Suppressor macrophage treated with lipopolysaccharide for 1 hour (primary cell): ENCODE measurements at places on chromosomes 12 and 14.

DNA sequence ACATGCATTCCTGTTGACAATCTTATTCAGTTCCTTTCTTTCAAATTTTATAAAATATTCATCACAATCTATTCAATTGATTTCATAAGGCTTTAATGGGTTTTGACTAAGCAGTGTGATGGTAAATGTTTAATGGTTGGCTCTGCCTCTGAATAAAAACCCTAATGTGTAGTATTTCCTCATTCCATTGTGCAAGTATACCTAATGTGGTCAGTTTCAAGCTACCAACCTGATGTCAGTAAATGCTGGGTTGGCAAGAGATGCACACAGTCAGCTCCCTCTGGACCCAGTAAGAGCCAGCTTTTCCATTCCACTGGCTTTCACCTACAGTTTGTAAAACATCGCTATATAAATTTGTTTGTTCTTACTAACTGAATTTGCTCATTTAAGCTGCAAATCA, 53.9 kb downstream of the METTL25 start:
- DNase-seq = no peak

- no peak for DNase-seq
These were observed 181.4 kb downstream of the SYT1 start for GRCh38 chr12:79046021-79046420.

- no peak for DNase-seq
These were observed 234.5 kb upstream of the PLXNC1 start for GRCh38 chr12:93913845-93914244.

DNA sequence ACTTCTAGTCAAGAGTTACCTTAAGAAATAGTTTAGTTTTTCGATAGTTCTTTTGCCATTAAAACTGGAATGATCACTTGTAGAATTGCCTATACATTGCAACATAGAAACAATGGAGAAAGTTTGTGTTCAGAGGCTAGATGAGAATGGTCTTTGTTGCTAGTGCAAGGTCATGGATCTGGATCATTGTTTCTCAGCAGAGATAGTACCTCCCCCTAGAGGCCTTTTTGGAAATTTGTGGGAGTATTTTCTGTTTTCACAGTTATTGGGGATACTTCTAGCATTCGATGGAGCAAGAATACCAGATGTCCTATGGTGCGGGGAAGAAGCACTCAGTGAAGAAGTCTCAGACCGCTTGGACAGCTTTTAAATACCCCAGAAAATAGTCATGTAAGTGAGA, 138.8 kb upstream of the HMGA2 start:
- DNase-seq = peak; percentile 50

DNA sequence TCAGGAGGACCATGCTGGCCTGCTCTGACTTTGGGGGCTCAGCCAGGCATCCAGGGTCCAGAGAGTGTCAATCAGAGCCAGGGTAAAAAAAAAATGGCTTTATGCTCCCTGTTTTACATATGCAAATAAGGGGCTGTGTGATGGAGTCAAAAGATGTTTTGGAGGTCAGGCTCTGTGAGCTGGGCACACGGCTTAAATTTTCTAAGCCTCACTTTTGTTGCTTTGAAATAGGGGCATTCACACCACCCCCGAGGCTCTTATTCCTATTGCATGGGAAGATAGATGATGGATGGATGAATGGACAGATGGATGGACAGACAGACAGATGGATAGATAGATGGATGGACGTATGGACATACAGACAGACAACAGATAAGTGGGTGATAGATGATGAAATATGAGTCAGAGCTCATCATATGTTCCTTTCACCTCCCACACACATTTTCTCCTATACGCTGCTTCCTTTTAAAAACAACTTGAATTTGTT, 42.7 kb downstream of the RIN3 start:
- peak; percentile 79 for DNase-seq

DNA sequence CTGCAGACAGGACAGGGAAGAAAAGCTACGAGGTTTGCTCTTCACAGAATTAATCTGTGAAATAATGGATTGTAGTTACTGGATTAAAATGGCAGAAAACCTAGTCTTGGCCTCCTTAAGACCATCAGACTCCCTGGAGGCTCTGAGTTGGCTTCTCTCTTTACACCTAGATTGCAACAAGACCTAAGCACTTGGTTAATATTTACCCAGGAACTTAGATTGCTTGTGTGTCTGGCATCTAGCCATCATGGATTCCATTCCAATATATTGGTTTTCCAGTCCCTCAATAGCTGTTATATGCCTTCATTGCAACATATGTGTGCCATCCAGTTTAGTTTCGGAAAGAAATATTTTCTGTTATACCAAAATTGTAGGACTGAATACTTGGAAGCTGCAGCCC, 1.9 kb upstream of the GTF2A1 start:
- DNase-seq = no peak

- DNase-seq = no peak
These were observed 2.3 kb downstream of the GNPNAT1 start for GRCh38 chr14:52789118-52789517.

DNA sequence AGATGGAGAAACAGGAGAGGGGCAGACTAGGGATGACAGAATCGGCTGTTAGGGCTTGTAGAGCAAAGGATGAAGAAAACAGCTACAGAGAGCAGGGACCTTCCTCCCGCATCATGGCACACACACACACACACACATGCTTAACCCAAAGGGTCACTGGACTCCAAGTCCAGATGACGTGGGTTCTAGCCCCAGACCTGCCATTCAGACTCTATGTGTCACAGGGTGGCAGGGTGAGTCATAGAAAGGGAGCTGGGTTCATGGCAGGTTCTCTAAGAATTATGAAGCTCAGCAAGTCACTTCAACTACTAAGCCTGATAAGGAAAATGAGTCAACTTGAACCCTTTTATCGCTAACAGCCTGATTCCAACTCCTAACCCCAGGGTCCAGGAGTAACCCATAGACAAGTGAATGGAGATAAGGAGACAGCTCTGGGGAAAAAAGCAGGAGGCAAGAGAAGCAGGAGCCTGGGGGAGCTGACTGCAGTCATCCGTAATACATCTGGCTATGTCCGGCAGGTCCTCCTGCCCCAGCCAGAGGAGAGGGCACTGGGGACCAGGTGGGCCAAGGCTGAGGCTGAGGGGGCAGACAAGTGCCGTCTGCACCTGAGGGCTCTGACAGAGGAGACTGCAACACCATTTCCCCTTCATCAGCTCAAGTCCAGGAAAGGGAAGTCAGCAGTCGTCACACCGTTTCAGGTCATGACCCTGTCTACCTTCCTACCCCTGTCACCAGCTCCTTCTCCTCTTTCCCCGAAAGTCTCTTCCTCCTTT, 3.6 kb upstream of the TNFRSF1A start:
- peak; percentile 92 for DNase-seq

DNA sequence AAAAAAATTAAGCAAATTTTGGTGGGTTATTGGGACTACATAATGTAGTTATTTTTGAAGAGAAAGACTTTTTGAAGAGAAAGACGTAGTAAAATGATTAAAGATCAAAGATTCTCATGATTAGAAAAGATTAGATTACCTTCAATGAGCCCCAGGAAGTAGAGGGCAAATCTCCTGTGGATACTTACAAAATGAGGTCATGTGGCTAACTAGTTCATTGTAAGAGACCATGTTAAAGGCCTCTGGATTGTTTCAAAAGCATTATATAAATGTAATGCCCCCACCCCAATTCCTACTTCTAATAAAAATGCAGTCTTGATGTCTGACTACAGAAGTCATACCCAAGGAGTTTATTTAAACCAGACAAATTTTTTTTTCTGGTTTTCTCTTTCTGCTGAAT, 93.3 kb downstream of the ERGIC2 start:
- no peak for DNase-seq

DNA sequence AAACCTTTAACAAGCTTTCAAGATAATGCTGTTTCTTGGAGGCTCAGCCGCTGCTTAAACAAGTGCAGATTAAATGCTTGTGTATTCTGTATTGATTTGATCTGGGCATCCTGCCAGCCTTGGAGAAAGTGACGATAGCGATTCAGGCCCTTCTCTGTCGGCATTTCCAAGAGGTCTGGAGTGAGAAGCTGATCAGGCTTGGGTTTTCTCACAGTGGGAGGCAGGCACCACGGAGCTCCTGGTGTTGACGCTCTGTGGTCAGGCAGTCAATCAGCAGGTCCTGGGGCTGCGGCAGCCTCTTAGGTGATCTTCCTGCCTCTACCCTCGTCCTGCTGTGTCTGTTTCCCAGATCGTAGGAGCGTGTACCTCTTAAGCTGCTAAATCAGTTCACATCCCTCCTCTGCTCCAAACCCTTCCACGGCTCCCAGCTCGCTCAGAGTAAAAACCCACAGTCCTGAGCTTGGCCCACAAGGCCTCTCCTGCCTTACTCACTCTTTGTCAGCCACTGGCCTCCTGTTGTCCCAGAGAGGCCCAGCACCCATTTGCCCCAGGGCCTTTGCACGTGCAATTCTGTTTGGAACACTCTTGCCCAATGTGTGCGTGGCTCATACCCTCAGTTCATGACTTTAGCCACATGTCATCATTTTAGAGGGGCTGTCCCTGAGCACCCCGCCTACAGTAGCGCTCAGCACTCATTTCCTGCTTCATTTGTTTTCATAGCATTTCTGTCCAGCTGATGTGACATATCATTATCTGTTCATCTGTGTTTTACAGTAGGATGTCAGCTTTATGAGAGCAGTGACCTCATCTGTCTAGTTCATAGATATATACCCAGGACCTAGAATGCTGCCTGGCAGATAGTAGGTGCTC, 155.4 kb downstream of the AACS start:
- DNase-seq = peak; percentile 13

DNA sequence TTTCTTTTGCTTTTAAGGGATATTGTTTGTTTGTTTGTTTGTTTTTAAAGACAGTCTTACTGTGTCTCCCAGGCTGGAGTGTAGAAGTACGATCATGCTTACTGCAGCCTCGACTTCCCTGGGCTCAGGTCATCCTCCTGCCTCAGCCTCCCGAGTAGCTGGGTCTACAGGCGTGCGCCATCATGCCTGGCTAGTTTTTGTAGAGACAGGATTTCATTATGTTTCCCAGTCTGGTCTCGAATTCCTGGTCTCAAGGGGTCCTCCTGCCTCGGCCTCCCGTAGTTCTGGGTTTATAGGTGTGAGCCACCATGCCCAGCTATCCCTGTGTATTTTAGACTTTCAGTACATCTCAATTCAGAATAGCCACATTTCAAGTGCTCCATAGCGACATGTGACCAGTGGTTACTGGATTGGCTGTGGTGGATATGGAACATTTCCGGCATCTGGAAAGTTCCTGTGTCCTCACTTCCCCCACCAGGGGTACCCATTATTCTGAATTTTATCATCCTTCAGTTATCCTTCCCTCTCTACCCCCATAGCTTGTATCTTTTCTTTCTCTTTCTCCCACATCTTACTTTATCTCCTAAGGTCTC, 61.1 kb downstream of the HRK start:
- DNase-seq = no peak

DNA sequence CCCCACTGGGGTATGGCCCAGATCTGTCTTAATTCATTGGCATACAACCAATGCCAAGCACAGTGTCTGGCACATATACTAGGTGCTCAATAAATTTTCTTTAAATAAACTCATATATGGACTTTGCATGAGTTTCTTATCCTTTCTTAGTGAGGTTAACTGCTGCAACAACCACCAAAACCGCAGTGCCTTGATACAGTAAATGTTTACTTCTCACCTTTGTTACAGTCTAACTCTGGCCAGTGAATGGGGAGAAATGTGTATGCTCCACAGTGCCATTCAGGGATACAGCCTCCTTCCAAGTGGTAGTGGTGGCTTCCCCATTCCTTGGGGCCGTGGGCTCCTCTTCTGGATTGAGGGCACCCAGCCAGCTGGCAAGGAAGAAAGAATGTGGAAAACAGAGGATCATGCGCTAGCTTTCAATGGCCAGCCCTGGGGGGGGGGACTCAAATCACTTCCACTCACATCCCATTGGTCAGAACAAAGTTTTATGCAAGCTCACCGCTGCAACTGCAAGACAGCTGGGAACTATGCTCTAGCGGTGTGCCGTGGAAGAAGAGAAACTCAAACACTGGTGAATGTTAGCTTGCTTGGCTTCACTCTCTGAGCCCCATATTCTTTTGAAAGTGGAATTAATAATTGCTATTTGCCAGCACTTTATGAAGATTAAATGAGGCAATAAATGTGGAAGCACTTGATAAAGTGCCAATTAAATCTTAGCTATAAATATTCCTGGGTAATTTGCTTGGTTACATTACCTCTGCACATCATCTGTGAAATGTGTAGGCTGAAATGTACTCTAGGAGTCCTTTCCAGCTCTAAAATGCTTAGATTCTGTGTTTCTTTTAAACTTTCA, 51.0 kb upstream of the SOCS2 start:
- no peak for DNase-seq

DNA sequence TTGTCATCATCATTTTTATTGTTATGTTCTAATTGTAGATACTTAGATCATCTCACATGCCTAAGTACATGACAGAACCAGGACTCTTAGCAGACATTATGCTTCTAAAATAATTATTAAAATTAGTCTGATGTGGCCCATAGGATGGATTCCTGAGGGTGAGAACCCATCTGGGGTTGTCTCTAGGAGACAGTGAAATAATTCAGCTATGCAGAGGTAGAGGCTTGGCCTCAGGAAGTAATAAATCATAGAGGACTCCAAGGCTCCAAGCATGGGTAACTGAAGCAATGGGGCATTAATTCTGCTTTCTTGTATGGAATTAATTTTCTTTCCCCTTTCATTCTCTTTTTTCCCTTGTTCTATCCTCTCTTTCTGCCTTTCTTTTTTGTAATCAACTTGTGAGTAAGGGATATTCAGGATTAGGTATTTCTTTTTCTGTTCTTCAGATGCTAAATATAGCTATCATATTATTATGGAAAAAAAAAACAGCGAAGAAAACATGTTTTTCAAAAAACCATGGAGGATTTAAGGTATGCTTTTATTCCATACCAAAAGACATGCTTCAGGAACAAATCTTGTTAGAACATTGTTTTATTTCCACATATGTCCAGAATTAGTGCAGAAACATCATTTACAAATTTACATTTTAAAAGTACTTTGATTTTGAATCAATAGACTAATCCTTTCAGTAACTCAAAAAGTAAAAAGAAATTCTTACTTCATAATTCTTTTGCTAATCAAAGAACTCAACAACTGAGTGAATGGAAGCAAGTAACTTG, 263.2 kb downstream of the TRHDE start:
- no peak for DNase-seq

DNA sequence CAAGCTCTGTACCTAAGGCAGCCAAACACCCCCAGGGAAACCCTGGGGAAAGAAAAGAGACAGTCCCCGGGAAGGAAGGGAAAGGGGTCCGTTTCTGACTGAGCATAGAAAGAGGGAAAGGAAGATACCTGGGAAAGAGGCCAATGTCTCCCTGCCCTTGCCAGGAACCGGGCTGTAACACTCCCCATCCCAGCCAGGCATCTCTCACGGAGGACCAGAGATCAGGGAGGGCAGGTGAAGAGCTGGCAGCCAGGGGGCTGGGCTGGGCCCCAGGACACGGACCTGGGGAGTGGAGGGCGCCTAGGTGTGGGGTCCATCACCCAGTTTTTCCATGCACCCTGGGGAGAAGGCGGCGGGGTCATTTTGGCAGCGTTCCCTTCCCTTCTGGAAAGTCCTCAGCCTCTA, 18.9 kb upstream of the PLEKHH1 start:
- no peak for DNase-seq
